ENCODE measurements at places on chromosomes 6 and 20.
A peak's percentile ranks its signal among the peaks of the same experiment; 100 is the strongest.

- DNase-seq, result peak; percentile 84
These were observed 1.4 kb upstream of the CEP43 start for GRCh38 chr6:166997768-166998255.

GRCh38 chr20:23091721-23092383 lies 5.7 kb upstream of the CD93 start:
- DNase-seq, result peak; percentile 12

DNA sequence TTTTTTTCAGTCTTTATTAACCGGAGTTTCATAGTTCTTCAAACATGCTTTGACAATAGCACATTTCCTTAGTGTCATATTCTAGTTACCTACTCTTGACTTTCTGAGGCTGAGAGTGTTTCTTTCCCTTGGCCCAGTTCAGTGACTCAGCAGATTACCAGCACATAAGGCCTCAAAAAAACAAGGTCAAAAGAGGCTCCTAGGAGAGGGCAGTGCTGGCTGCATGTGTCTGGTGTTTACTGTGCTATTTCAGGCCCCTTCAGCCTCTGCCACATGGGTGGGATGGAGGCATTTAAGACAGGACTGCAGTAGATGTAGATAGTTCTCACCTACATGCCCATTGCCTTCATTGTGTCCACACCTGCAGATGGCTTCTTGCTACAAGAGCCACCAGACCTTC lies 198.2 kb upstream of the SSTR4 start:
- no peak for DNase-seq

GRCh38 chr6:25089442-25089841 lies 153.7 kb upstream of the RIPOR2 start:
- DNase-seq, result no peak

DNA sequence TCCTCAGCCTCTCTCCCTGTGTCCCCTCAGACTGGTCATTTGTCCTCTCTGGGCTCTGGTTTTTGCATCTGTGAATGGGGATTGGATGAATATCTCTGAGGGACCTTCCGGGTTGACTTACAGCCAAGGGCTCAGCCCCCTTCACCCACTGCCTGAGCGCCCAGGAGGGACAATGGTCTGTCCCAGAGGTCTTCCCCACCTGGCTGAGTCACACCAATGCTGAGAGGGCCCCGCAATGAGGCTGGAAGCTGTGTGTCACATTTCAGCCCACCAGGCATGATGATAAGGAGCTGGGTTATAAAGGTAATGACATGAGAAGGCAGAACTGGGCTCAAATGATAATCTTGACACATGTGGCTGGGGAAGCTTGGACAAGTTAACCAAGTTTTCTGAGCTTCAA lies 70.5 kb downstream of the TOX2 start:
- DNase-seq, result no peak

- DNase-seq, result peak; percentile 62
These were observed 128.6 kb upstream of the HS3ST5 start for GRCh38 chr6:114471450-114471849.

- no peak for DNase-seq
These were observed 995 bp downstream of the RSPO4 start for GRCh38 chr20:1001116-1001515.

DNA sequence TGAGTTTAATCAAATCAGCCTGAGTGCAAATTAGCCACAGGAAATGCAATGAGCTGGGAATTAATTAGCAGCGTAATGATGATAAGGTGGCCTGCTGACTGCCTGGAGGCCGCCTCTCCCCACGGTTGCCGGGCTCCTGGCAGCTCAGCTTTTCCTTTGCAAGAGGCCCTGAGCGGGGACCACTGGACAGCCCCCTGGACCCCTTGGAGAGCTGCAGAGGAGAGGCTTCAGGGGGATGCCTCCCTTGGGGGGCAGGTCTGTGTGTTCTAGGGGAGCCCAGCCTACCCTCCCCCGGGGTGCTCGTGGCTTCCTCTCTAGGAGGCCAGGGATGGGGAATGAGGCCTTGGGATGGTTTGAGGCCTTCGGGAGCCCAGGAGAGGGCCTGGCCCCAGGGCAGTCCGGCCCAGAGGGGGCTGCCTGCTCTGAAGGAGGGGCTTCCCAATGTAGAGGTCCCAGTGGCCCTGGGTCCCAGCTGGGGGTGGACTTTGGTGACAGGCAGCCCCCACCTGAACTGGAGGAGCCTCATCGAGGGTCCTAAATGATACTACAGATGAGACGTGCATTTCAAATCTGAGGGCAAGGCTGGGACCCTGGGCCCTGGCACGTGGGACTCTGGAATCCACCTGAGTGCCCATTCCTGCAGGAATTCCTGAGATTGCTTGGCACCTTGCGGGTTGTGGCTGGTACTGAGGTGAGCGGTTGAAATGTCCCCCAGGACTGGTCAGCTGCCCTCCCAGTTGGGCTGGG lies 66.4 kb upstream of the BHLHE23 start:
- DNase-seq, result no peak

GRCh38 chr6:157203312-157203744 lies 120.0 kb downstream of the TMEM242 start:
- DNase-seq, result no peak

DNA sequence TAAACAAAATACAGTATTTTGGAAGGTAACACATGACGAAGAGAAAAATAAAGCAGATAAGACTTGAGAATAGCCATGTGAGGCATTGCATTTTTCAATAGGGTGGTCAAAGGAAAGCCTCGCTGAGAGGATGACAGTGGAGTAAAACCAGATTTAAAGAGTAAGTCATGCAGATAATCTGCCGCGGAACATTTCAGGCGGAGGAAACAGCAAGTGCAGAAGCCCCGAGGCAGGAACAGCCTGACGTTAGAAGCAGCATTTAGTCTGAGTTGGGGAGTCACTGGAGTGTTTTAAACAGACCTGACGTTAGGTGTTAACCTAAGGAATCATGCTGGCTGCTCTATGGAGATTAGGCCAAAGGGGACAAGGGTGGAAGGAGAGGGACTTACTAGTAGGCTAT lies 65.0 kb upstream of the VSTM2L start:
- no peak for DNase-seq

- DNase-seq, result no peak
These were observed 167.0 kb upstream of the SASH1 start for GRCh38 chr6:148175550-148176188.

DNA sequence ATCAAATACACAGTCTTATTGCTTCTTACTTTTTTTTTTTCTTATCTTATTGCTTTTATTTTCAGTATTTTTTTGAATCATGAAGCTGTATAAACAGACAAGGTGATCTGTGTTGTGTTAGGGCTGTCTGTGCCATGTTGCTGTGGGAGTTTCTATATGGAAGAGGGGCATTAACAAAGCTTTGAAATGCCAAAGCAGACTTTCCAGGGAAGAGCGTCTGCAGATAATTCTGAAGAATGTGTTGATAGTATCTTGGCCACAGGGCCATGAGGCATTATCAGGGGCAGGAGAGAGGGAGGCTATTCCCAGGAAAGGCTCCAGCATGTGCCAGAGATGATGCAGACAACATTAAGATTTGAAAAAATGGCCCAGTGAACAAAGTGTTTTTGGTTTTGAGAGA lies 354.5 kb downstream of the UTRN start:
- DNase-seq, result no peak

Measured in GM23338 (cell line).